HS-5 (cell line): ENCODE measurements at places on chromosomes 3 and 15.

- DNase-seq: no peak
Observed at GRCh38 chr3:150265305-150265704, 142.8 kb upstream of the TSC22D2 start.

DNA sequence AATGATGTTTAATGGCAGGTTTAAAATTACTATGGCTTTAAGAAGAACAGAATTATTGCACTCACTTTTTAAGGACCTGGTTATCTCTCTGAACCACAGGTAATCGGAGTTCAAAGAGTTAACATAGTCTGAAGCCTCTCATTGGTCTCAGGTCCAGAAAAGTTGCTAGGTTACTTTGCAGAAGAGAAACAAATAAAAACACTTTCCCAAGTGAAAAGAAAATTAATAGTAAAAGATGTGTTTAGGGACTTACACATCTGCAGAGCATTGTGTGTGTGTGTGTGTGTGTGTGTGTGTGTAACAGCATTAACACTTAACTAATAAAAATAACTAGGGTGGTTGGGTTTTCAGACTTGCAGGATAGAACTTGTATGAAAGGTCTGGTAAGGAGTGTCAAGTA, 1.0 kb downstream of the MASP1 start:
- DNase-seq: no peak

DNA sequence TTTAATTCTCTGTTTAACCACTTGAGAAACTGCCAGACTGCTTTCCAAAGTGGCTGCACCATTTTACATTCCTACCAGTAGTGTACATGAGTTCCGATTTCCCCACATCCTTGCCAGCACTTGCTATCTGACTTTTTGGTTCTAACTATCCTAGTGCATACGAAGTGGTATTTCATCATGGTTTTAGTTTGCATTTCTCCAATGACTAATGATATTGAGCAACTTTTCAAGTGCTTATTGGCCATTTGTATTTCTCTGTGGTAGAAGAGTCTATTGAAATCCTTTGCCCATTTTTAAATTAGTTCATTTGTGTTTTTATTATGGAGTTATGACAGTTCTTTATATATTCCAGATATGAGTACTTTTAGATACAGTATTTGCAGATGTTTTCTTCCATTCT, 247.8 kb downstream of the GABRB3 start:
- DNase-seq: no peak

- no peak for DNase-seq
Observed at GRCh38 chr15:75661100-75661755, 13.5 kb downstream of the SNX33 start.

- no peak for DNase-seq
Observed at GRCh38 chr15:69272891-69273290, 25.8 kb upstream of the PAQR5 start.

DNA sequence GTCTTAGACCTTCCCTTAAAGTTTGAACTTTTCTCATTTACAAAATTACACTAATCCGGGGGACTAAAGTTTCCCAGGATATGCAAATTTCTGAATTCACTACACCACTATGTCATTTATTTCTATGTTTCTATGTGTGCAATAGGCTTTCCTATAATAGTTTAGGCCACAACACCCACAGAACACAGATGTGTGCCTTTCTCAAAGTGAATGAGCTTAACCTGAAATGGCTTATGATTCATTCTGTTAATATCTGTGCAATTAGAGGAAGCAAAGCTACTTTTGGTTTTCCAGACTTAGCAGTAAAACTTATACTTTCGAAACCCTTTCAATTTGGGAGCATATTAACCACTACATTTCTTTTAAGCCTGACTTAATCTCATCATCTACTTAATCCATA, 748.1 kb downstream of the GBE1 start:
- DNase-seq: peak; percentile 6

- DNase-seq: no peak
Observed at GRCh38 chr15:78129077-78129750, 2.0 kb downstream of the CIB2 start.

DNA sequence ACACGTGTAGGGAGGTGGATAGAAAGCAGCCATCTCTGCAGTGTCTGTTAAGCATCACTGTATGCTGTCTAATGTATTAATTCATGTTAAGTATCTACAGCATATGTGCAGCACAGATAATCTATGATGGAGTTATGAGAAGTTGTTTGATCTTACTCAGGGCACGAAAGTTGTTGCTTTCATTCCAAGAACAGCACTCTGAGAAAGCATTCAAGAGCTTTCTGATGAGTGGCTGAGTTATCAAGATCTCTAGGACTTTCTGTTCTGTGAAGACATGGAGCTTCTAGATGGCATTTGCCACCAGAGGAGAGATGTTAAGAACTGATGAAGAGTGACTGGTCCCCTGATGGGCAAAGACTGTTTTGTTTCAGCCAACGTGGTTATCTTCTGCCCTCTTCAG, 22.6 kb upstream of the TPRG1 start:
- DNase-seq: no peak

- no peak for DNase-seq
Observed at GRCh38 chr3:46998852-46999515, 19.5 kb downstream of the NBEAL2 start.

GRCh38 chr3:150703299-150703755, 393 bp downstream of the ERICH6 start:
- DNase-seq: no peak

DNA sequence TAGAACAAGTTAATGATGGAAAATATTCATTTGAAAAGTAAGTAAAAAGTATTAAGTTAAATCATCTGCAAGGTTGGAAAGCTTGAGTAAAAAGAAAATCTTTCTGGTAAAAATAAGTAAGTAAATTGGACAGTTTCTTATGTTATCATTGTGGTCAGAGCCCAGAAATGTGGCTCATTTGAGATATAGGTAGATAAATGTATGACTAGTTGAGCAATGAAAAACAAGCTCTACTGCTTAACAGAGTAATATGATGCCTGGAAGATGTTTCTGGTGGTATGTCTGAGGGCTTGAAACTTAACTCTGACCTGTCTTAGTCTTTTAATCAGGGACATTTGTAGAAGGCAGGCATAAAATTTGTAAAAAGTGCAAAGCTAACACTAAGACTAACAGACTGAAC, 444.0 kb downstream of the MFSD1 start:
- no peak for DNase-seq

DNA sequence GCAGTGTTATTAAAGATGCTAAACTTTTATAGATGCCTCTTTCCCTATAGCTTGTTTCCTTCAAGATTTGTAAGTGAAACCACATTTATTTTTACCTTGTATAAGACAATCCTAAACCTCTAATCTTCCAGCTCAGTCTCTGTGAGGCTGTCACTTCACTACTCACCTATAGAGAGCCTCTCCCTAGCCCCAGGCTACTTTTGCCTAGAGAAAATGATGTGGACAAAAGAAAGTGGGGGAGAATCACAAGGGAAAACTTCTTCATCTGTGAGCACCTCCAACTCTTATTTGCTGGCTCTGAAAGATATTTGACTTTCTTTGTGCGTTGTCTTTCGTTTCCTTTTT, 74.9 kb upstream of the SCN5A start:
- DNase-seq: no peak

GRCh38 chr3:126402666-126403302, 8.1 kb downstream of the CFAP100 start:
- no peak for DNase-seq

DNA sequence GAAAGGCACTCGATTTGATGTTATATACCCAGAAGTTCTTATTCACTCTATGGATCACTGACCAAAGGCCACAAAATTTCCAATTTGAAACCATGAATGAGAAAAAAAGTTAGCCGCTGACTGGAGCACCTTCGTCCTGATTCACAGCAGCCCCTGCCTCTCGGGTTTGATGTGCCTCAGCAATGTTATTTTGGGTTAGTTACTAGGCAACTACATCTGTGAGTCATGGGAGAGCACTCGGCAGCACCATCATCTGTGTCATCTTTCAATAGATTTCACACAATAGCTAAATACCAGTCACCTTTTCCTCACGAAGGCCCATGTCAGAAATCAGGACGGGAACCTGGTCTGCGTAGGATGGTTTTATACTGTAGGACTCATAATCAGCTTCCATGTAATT, 269.2 kb downstream of the ZBBX start:
- DNase-seq: no peak

- DNase-seq: no peak
Observed at GRCh38 chr15:35691173-35691761, 145.3 kb upstream of the DPH6 start.

- no peak for DNase-seq
Observed at GRCh38 chr15:94028809-94029208, 202.6 kb upstream of the MCTP2 start.

- DNase-seq: peak; percentile 43
Observed at GRCh38 chr3:152159328-152159727, 109.4 kb upstream of the MBNL1 start.

DNA sequence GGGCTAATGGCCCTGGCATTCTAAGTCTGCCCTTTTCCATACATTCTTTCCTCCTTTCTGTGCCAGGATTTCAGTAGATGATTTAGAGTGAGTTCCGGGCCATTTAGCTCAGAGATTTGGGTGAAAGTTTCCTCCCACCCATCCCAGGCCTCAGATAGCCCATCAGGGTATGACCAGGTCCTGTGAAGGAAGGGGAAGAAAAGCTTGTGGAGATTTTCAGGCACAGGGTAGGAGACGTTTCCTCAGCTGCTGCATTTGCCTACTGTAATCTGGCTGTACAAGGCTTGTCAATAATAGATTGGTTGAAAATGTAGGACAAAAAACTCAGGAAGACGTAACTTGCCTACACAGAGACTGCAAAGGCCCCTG, 63.2 kb upstream of the BCL6 start:
- DNase-seq: no peak

GRCh38 chr3:81550415-81550814, 211.0 kb downstream of the GBE1 start:
- DNase-seq: no peak

DNA sequence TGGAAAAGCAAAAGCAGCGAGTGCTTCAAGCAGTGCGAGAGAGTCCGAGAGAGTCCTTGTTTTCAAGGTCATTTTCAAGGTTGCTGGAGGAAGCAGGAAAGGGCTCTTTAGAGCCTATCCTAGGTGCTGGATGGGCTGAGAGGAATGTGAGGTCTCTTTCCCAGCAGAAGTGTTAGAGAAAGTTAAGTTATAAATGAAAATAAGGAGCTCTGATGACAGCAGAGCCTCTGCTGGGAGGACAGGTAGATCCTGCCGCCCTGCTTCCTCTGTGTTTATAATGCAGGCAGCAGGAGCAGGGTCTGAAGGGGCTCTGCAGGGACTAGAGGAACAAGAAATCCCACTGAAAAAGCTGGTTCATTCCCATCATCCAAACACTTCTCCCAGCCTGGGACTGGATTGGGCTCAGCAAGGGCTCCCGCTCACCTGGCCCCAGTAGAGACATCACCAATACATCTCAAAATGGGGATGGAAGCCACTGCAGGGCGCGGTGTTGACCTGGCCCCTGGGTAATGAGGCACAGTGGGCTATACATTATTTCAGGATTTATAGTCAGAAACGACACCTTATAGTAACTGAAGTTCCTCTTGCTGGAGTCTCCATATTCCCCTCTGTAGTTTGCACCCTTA, 41.5 kb upstream of the RAB6B start:
- no peak for DNase-seq

- DNase-seq: no peak
Observed at GRCh38 chr3:11534011-11534792, 109.5 kb downstream of the VGLL4 start.

- DNase-seq: no peak
Observed at GRCh38 chr3:72519946-72520604, 328.2 kb downstream of the SHQ1 start.

DNA sequence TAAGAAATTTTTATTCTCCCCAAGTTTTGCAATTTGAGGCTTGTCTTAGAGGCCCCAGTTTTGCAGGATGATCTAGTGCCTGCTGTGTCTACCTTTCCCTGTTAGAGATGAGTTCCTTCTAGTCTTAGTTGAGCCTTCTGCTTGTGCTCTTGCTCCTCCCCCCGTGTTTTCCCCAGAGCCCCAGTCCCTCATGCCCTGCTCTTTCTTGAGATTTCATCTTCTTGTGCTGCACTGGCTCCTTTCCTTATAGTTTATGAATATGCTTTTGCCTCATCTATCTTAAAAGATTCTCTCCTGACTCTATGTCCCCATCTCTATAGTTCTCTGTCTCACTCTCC, 4.7 kb downstream of the GAP43 start:
- no peak for DNase-seq

DNA sequence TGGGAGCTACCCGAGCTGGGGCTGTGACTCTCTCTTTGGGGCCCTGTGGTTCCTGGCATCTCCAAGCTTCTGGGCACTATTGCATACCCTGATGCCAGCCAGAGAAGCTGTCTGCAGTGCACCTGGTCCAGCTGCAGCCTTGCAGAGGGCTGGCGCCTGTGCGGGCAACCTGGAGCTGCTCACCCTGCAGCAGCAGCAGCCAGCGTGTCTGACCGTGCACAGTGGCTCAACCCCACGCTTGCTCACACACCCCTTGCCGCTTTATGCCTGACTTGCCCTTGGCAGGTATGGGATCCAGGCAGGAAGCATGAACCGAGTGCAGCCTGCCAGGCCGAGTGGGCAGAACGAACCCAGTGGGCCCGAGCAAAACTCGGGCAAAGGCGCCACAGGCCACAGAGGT, 69.9 kb downstream of the GLB1 start:
- DNase-seq: no peak
